ENCODE measurements at places on chromosomes 7 and 10.

DNA sequence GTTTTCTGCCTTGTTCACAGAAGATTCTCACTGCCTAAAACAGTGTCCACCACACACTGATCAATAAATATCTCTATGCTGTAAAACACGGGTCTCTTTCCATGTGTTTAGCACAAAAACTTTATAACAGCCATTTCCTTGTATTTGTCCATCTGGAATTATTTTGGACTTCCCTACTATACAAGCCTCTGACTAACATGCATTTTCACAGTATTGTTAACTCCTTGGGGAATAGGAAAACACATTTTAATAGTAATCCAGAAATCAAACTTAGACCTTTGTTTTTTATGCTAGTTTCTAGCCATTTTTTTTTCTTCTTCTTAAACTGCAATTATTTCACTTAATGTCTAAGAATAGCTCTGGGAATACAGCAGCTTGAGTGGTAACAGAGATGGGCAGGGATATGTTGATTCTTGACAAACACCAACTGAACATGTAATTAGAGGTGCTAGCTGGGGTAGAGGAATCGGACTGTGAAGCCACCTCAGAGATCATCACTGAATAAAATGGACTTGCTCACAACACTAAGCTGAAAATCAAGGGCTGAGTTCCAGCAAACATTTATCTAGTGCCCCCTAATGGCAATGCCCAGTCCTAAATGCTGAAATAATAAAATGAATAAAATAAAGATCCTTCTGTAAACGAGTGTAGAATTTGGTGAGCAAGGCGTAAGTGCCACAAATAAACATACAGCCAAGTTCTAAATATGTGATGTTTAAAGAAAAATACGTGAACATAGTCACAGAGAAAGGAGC is 593.1 kb downstream of the SORCS1 start:
- DNase-seq: no peak
- no peaks in the 10 kb centered on the region for H3K4me1 ChIP-seq
- H3K27me3 ChIP-seq: no peaks in the 10 kb centered on the region
- H3K4me3 ChIP-seq: no peak overlapping the region

GRCh38 chr7:25707768-25708620 is 444.0 kb upstream of the NFE2L3 start:
- H3K36me3 ChIP-seq: no peaks in the 10 kb centered on the region
- no peaks in the 10 kb centered on the region for H3K4me1 ChIP-seq
- H3K4me3 ChIP-seq: no peak overlapping the region
- DNase-seq: no peak

DNA sequence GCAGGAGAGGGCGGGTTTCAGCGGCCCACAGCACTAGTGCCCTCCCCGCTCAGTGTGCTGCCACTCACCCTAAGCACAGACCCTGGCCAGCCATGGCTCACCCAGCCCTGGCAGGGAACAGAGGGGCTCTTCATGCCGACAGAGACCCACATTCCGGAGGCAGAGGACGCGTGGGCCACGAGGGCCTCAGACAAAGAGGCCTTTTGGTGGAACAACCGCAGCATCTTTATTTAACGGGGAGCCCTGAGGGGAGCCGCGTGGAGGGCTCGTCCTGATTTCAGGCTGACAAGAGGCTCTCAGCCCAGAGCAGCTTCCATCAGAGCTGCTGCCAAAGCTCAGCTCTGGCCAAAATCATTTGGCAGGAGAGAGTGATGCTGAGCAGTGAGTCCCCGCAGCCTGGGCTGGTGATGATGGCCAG is 127.8 kb downstream of the SH3PXD2A start:
- no peaks in the 10 kb centered on the region for H3K4me1 ChIP-seq
- no peak overlapping the region for H3K4me3 ChIP-seq
- no peak for DNase-seq
- H3K36me3 ChIP-seq: no peaks in the 10 kb centered on the region

GRCh38 chr7:111012799-111013675 is 77.9 kb upstream of the LRRN3 start:
- peaks cover 77% of the 10 kb centered on the region for H3K4me1 ChIP-seq
- no peaks in the 10 kb centered on the region for H3K36me3 ChIP-seq
- H3K27ac ChIP-seq: peak overlapping the region; percentile 88
- no peaks in the 10 kb centered on the region for H3K27me3 ChIP-seq

- H3K27ac ChIP-seq: no peak overlapping the region
- no peaks in the 10 kb centered on the region for H3K36me3 ChIP-seq
- H3K4me1 ChIP-seq: no peaks in the 10 kb centered on the region
- H3K27me3 ChIP-seq: peaks cover 2% of the 10 kb centered on the region
- H3K4me3 ChIP-seq: no peak overlapping the region
- no peak for DNase-seq
Observed at GRCh38 chr7:26265065-26265464, 26.6 kb upstream of the SNX10 start.

- H3K4me3 ChIP-seq: no peak overlapping the region
- H3K4me1 ChIP-seq: no peaks in the 10 kb centered on the region
Observed at GRCh38 chr7:67841896-67842295, 845.3 kb downstream of the TYW1 start.

- H3K4me1 ChIP-seq: peaks cover 93% of the 10 kb centered on the region
- no peak for DNase-seq
- peak overlapping the region; percentile 39 for H3K4me3 ChIP-seq
- peaks cover 24% of the 10 kb centered on the region for H3K36me3 ChIP-seq
- no peaks in the 10 kb centered on the region for H3K27me3 ChIP-seq
Observed at GRCh38 chr10:104322416-104322782, 15.9 kb downstream of the ITPRIP start.

DNA sequence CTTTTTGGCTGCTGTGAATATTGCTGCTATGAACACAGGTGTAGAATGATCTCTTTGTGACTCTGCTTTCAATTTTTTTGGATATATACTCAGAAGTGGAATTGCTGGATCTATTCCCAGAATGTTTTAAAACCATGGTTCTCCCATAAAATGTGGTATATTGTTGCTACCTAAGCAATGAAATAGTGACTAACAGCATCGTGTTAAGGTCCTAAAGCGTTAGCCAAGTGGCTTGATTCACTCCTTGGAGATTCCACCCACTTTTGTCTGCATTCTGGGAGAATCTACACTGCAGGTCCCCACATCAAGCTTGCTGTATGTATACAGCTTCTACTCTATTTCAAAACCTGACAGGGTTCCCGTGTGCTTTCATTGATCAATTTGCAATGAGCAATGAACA is 105.6 kb downstream of the CDK6 start:
- peak overlapping the region; percentile 36 for H3K4me3 ChIP-seq
- H3K4me1 ChIP-seq: peaks cover 64% of the 10 kb centered on the region
- no peaks in the 10 kb centered on the region for H3K27me3 ChIP-seq
- peak overlapping the region; percentile 98 for H3K27ac ChIP-seq

DNA sequence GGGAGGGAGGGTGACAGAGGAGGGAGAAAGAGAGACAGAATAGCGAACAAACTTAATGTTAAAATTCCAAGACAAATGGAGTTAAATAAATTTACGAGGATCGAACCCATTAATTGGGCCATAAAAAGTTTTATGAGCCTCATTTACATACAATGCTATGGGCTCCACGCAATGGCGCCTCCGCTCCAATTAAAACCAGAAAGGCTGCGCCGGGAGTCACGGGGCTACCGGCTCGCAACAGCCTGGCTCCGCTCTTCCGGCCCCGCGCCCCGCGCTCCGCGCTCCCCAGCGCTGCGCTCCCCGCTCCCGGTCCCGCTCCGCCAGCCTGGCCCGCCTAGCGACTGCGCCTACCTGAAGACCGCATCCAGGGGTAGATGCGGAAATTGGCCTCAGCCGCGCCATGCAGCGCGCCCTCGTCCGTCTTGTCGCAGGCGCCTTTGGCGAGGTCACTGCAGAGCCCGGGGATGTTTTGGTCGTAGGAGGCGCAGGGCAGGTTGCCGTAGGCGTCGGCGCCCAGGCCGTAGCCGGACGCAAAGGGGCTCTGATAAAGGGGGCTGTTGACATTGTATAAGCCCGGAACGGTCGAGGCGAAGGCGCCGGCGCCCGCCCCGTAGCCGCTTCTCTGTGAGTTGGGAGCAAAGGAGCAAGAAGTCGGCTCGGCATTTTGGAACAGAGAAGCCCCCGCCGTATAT is 513 bp downstream of the HOXA7 start:
- peak overlapping the region; percentile 51 for H3K4me3 ChIP-seq
- H3K27ac ChIP-seq: peak overlapping the region; percentile 49
- peaks cover 53% of the 10 kb centered on the region for H3K4me1 ChIP-seq

GRCh38 chr7:125383324-125383723 is 453.7 kb upstream of the POT1 start:
- H3K36me3 ChIP-seq: no peaks in the 10 kb centered on the region
- H3K27ac ChIP-seq: no peak overlapping the region
- H3K4me1 ChIP-seq: no peaks in the 10 kb centered on the region
- H3K4me3 ChIP-seq: no peak overlapping the region
- DNase-seq: no peak
